ENCODE measurements at places on chromosomes 1 and 21.

GRCh38 chr1:24981631-24982005 lies 51.5 kb upstream of the RUNX3 start:
- no peak for DNase-seq

GRCh38 chr1:76868916-76869315 lies 1.6 kb downstream of the ST6GALNAC5 start:
- DNase-seq, result no peak

GRCh38 chr1:184791550-184791900 lies 36.9 kb upstream of the EDEM3 start:
- no peak for DNase-seq

GRCh38 chr1:3013371-3014049 lies 7.8 kb upstream of the ACTRT2 start:
- no peak for DNase-seq

GRCh38 chr1:247443641-247444040 lies 14.3 kb downstream of the OR2B11 start:
- no peak for DNase-seq

- DNase-seq, result no peak
These were observed 3.1 kb downstream of the TNNT2 start for GRCh38 chr1:201374364-201374763.

- no peak for DNase-seq
These were observed 185.1 kb downstream of the FGGY start for GRCh38 chr1:59481881-59482505.

- DNase-seq, result no peak
These were observed 93.8 kb upstream of the TMPRSS2 start for GRCh38 chr21:41601573-41602368.

DNA sequence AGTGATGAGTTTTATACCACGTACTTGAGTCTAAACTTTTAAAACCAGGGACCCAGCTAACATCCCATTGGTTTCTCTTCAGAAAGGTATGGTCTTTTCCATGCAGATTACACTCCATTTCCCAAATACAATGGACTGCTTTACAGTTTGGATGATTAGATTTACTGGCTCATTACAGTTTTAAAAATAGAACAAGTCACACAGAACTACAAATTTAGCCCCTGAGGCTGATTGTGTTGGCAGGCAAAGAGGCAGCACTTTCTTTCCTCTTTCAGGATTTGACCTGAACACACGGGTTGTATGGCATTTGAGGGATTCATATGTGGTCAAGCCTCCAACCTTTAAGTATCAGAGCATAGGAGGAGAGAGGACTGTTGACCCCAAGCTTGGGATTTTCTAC lies 21.8 kb upstream of the VTCN1 start:
- no peak for DNase-seq

- DNase-seq, result no peak
These were observed 1.2 kb upstream of the ADORA1 start for GRCh38 chr1:203126151-203126865.

- no peak for DNase-seq
These were observed 9.9 kb downstream of the TOR1AIP2 start for GRCh38 chr1:179867493-179868330.

GRCh38 chr1:95118710-95119109 lies 1.6 kb downstream of the TLCD4 start:
- no peak for DNase-seq

DNA sequence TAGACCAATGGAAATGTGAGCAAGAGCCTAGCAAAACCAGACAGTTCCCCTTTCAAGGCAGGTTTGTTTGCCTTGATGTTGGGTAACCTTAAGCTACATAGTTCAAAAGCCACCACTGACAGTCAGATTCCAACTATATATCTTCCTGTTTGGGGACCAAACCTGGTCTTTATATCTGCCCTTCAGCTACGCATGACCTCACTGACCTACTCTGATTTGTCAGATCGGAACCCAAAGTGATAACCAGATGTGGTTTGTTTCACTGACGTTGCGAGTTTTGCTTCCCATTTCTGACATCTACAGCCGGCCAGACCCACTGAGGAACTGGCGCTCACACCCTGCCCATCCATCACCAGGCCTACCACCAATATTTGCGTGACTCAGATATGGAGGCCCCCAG lies 361.1 kb upstream of the CHRM3 start:
- no peak for DNase-seq

- peak; percentile 70 for DNase-seq
These were observed 51.9 kb upstream of the LPAR3 start for GRCh38 chr1:84944767-84945486.

GRCh38 chr1:156703741-156704140 lies 1.6 kb downstream of the CRABP2 start:
- no peak for DNase-seq

GRCh38 chr1:24071941-24072340 lies 40.0 kb downstream of the MYOM3 start:
- DNase-seq, result no peak

GRCh38 chr1:92486251-92487077 lies at the start of gene GFI1:
GFI1 (minus strand) TSS chr1:92486925; CDS start chr1:92483487, 3,438 bp downstream.
- peak; percentile 90 for DNase-seq

- DNase-seq, result no peak
These were observed 7.4 kb downstream of the CFAP74 start for GRCh38 chr1:1996207-1996651.

DNA sequence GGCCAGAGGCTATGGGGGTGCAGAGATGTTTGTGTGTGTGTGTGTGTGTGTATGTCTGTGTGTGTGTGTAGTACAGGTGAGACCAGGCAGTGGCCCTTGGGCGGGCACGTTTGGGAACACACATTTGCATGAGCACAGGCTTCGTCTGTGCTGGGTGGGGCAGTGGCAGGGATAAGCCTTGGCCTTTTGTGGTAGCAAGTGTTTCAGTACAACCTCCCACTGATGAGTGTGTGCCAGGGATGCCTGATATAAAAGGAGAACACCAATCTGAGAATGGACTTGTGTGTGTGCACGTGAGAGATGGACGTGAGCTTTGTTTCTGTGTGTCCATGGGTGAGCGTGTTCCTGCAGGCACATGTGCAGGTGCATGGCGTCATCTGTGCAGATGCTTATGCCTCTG lies 3.0 kb downstream of the NTRK1 start:
- DNase-seq, result no peak

GRCh38 chr1:15226388-15227255 lies 20.4 kb upstream of the FHAD1 start:
- no peak for DNase-seq

DNA sequence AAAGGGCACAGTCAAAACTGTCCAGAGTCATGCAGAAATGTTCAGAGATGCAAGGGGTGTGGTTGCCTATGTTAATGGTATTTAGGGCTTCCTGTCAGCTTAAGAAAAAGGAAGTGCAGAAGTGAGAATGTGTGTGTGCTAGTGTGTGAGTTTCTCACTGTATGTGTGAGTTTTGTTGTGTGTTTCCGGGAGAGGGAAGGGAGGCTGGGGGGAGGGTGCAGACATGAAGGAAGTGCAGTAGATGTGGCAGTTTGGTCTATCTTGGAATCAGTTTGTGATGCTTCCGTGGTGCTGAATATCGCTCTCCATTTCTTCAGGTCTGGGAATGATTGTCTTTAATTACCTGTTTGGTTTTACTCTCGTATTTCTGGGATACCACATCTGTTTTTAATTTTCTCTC lies 16.5 kb upstream of the ATP6V1G3 start:
- peak; percentile 53 for DNase-seq

DNA sequence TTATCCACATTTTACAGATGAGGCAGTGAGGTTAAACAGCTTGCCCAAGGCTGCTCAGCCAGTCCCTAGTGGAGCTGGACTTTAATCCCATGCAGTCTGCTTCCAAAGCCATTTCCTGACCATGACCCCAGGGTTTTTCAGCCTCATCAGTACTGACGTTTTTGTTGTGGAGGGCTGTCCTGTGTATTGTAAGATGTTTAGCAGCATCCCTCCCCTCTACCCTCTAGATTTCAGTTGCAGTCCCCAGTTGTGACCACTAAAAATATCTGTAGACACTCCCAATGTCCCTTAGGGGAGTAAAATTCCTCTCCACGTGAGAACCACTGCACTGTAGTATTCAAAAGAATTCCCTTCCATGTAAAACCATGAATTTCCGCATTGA lies 30.2 kb upstream of the C1orf105 start:
- no peak for DNase-seq

DNA sequence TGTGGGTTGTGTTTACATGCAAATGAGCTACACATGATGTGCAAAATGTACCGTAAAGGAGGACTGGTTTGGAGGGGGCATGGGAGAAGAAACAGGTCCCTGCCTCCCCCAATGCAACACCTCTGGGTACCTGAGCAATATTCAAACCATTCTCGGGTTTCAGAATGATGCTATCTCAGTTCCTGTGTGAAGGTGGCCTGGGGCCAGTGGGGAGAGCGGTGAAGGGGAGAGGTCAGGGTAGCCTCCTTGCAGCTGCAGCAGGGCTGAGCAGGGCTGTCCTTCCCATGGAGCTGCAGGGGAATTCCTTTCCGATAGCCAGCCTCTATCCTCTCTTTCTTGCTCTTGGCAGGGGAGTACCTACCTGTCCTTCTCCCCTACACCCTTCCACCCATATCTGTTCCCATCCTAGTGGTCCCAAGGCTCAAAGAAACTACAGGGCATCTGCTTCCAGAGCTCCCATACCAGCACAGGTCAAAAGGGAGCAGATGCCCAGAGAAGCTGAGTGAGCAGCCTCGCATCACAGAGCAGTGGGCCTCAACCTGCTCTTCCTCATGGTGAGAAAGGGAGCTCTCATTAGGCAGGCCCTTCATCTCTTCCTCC lies 11.9 kb downstream of the MEF2D start:
- DNase-seq, result no peak

DNA sequence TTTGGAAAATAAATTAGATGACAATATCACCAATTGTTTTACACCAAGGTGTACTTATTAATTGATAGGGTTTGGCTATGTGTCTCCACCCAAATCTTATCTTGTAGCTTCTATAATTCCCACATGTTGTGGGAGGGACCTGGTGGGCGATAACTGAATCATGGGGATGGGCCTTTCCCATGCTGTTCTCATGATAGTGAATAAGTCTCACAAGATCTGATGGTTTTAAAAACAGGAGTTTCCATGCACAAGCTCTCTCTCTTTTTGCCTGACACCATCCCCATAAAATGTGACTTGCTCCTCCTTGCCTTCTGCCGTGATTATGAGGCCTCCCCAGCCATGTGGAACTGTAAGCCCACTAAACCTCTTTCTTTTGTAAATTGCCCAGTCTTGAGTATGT lies 131.0 kb upstream of the LMO4 start:
- DNase-seq, result no peak

DNA sequence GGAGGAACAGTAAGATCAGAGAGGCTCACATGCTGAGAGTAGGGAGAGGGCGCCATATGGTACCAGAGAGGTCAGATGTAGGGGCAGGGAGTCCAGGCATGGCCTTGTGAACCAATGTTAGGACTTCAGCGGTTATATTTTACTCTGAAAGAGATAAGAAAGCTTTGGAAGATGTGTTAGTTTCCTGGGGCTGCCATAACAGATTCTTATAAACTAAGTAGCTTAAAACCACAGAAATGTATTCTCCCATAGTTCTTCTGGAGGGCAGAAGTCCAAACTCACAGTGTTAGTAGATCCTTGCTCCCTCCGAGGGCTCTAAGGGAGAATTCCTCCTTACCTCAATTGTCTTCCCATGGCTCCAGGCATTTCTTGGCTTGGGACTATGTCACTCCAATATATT lies 502.5 kb upstream of the ADGRL2 start:
- DNase-seq, result no peak

- DNase-seq, result no peak
These were observed 676 bp upstream of the CTTNBP2NL start for GRCh38 chr1:112395256-112395820.

GRCh38 chr1:245310571-245311531 lies 156.1 kb downstream of the KIF26B start:
- no peak for DNase-seq

Data from T-helper 2 cell treated with Interferon-gamma antibody and Interleukin-4, amounts not matched to agents 5 μg/mL and 100 μg/mL, for 36 hours (primary cell).